GM23248 (cell line): ENCODE measurements at places on chromosomes 1 and 21. TPM values are rescaled to one million over a fixed set of nuclear protein-coding genes. Genes with fewer than 3 reads are reported as not detected.

Gene CELA2B
- not detected in 2 replicates for polyA plus RNA-seq

DNA sequence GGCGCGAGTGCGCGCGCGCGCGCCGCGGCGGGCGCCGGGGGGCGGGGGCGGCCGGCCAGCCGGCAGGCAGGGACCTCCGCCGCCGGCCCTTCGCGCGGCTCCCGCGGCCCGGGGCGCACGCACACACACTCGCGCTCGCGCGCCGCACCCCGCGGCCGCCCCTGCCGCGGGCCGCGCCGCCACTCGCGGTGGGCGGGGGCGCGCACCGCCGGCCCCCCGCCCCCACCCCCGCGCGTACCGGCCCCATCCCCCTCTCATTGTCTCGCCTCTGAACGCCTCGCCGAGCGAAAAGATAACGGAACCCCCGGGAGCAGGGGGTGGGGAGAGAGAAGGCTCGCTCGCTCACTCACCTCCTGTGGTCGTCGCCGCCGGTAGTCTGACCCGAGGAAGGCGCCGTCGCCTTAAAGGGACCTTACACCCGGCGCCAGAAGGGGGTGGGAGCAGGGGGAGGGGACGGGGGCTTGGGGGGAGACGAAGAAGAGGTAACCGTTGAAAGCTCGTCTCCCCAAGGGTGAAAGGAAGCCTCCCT lies 428 bp downstream of the POGZ start:
- peak; percentile 83 for DNase-seq

GRCh38 chr1:32291145-32291707 lies 657 bp upstream of the HDAC1 start:
- DNase-seq = peak; percentile 72

Gene CLCA2
- 0.14 and 0.19 TPM in 2 replicates for polyA plus RNA-seq

- DNase-seq = no peak
These were observed 156.3 kb downstream of the VPS13D start for GRCh38 chr1:12386130-12386529.

GRCh38 chr1:152141971-152142584 lies 16.9 kb downstream of the RPTN start:
- peak; percentile 86 for DNase-seq

- DNase-seq = no peak
These were observed 153.2 kb downstream of the VPS13D start for GRCh38 chr1:12383001-12383400.

GRCh38 chr21:42980312-42981213 lies 6.2 kb downstream of the PKNOX1 start:
- no peak for DNase-seq

Gene SMPDL3B
- polyA plus RNA-seq = not detected in 2 replicates

Gene SELL
- not detected in 2 replicates for polyA plus RNA-seq

Gene LCE1E
- not detected in 2 replicates for polyA plus RNA-seq
